ENCODE measurements at places on chromosomes 6 and 20.

- DNase-seq: no peak
Observed at GRCh38 chr6:2194643-2195042, 50.8 kb downstream of the GMDS start.

DNA sequence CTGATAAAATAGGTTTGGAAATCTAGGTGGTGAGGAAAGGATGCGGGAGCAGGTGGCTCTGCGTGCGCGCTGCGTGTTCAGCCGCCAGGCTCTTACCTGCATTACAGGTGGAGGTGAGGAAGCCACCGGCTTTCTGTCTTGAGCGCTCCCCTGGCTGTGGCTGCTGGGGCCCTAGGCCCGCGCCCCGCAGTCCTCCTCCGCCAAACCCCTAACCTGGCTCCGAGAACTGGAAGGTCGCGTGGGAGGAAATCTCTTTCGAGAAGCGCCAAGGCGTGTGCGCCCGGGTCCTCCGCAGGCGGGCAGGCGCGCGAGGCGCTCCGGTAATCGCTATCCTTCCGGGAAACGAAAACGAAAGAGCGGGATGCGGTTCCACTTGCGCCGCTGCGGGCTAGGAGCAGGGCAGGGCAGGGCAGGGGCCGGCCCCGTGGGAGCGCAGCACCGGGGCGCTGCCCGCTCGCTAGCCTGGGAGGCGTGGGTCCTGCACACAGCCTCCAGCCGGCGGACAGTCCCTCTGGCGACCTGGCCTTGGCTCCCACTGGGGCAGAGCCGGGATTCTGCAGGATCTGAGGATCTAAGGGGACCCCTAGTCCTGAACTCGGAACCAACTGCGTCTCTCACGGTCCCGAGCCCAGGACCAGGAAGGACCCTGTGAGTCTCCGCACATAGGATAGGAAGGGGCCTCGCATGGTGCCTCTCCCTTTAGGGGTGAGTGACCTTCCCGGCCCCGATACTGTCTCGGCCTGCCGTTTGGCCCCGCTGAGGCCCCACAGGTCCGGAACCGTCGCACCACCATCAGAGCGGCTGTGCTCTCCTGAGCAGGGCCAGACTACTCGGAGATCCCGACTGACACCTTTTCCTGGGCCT is at the start of gene ETV7:
ETV7 (minus strand) TSS at position 230 of the 864 bp plus-strand sequence; CDS start at position 102, 128 bp downstream.
- peak; percentile 26 for DNase-seq

DNA sequence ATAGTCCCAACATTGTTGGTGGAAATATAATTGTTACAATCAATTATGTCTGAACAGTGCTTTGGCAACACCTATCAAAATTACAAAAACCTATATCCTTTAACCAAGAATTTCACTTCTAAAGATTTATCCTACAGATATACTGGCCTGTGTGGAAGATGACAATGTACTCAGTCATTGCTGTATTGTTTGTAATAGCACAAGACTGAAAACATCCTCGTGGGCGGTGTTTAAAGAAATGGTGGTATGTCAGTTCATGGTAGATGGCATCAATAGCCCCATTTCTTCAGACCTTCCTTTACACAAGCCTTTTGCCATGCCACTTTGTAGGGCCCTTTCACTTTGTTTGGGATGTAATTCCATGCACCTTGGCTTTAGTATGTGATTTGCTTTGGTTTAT is 9.8 kb upstream of the TPBG start:
- no peak for DNase-seq

GRCh38 chr20:59938221-59938620 is 1.9 kb downstream of the PPP1R3D start:
- DNase-seq: no peak

GRCh38 chr6:148999929-149000468 is 253.2 kb downstream of the UST start:
- DNase-seq: no peak

GRCh38 chr20:10216146-10216791 is 2.4 kb upstream of the SNAP25 start:
- DNase-seq: no peak

- no peak for DNase-seq
Observed at GRCh38 chr20:38272961-38273360, 12.4 kb upstream of the KIAA1755 start.

DNA sequence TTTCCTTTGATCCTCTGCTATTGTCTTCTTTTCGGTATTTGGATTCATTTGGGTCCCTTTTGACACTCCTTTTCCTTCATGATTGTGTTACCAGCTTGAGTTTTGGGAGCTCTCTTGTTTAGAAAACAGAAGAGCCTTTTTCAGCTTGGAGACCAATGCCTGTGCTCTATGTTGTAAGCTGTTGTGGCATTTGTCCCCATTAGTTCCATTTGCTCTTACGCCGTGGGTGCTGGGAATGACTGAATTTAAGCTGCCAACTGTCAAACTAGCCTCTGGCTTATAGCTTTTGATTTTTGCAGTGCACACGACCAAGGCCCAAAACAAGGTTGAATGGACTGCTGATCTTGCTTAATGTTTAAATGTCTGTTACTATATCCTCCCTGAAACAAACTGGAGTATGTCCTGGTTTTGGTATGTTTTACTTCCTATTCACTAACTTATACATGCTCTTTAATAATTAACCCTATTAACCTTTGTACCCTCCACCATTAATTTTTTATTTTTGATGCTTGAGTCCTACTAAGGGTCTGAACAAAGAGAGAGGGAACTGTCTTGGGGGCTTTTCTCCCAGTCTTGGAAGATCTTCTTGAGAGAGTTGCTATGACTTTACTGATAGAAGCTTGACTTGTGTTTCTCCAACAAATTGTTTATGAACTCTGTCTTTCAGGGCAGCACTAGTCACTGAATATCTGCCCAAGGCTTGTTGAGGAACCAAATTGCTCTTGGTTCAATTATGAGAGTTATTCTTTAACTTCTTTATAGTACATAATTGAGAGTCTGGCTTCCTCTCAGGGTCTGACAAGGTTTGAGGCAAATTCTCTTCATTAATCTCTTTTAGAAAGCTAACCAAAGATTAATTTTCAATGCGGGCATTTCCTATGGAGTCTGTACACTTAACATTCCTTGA is 100.3 kb upstream of the SIRPG start:
- DNase-seq: no peak

DNA sequence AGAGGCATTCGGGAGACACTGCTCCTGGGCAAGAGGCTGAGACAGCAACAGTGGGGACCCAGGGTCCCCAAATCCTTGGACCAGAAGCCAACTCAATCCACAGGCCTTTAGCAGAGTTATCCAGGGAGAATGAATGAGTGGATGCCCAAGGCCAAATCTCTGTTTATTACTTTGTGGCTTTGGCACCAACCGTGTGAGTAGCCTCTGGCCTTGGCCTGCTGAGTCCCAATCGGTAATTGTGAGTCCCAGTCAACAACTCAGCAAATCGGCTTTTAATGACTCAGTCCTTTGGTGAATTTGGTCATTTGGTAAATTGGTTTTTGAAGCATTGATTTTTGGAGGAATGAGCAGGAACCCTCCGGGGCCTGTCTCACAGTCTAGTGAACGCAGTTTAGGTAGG is 29.1 kb upstream of the ECI2 start:
- DNase-seq: no peak

- no peak for DNase-seq
Observed at GRCh38 chr6:105836889-105837288, 249.2 kb upstream of the PRDM1 start.

DNA sequence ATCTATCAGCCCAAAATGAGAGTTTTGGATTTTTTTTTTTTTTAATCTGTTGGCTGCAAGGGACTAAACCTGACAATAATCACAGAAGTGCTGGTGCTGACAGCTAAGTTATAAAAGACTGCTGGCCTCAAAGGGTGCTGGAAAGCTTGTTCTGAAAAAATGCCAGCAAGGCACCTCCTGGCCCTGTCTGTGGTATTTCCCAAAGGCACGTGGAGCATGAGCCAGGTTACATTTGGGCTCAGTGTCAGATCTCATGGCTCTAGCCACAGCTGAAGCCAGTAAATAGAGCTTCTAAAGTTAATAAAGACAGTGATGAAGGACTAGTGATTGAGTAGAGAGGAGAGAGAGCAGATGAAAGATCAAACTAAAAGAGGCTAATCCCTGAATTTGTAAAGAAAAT is 178.9 kb downstream of the FUT9 start:
- DNase-seq: no peak

GRCh38 chr6:130743175-130743574 is 84.0 kb upstream of the SMLR1 start:
- DNase-seq: no peak

DNA sequence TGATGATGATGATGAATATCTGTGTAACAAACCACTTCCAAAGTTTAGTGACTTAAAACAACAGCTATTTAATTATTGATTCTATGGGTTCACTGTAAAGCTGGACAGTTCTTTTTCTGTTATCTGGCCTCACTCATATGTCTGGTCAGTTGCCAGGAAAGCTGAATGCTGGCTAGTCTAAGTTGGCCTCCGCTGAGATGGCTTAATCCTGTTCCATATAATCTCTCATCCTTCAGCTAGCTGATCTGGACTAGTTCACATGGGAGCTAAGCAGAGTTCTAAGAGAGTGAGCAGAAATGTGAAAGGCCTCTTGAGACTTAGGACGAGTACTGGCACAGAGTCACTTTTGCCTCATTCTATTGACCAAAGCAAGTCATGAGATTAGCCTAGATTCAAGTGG is 334.7 kb upstream of the FLRT3 start:
- no peak for DNase-seq

GRCh38 chr20:54029176-54029575 is 41.2 kb downstream of the BCAS1 start:
- DNase-seq: no peak

GRCh38 chr20:39554341-39554740 is 592.2 kb downstream of the DHX35 start:
- no peak for DNase-seq

- DNase-seq: no peak
Observed at GRCh38 chr6:10316373-10316721, 98.5 kb downstream of the TFAP2A start.

- DNase-seq: no peak
Observed at GRCh38 chr6:41500561-41500960, 45.6 kb upstream of the FOXP4 start.

GRCh38 chr20:48586730-48587129 is 241.1 kb downstream of the PREX1 start:
- no peak for DNase-seq

DNA sequence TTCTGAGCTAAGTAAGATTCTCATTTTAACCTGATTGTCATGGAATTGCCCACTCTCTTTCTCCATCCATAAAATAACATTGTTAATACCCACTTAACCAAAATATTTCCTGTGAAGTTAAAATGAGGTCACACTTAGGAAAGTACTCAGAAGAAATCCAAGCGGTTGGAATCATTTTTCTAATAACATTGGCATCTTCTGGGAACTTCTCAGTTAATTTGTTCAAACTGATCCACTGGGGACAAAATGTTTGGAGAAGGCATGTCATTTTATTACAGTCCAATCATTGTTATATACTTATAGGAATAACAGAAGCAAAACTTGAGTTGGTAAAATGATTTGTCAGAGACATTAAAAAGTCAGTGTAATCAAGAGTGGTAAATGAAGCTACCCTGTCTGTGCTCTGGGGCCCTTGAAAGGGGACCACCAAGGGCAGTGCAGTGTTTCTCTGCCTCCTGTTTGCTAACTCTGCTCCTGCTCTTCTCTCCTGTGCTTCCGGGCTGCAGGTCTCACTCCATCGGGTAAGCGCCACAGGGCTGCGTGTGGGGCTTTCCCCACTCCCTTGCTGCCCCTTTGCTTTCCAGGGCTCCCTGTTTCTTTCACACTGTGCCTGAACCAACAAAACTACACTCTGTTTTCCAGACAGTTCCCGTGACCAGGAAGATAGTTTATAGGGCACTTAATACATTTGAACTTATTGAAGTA is 50.1 kb downstream of the HDDC2 start:
- no peak for DNase-seq

GRCh38 chr6:7588506-7588905 is 1.5 kb upstream of the SNRNP48 start:
- DNase-seq: no peak

- no peak for DNase-seq
Observed at GRCh38 chr20:13342469-13343242, 121.6 kb downstream of the ISM1 start.

DNA sequence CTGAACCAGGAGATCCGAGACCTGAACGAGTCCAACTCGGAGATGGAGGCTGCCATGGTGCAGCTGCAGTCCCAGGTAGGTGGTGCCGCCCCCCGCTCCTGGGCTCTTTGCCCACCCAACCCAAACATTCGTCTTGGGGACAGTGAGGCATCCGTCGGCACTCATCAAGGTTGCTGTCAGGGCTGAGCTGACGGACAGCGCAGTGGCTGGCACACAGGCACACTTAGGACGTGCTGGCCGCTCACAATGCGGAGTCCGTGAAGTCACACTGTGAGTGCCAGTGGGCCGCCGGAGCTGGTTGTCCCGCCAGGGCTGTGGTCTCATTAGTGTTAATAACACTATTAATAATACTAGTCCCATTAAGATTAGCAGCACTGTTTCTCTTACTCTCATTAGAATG is 18.2 kb upstream of the PCMTD2 start:
- no peak for DNase-seq

- no peak for DNase-seq
Observed at GRCh38 chr6:83303426-83303825, 110.3 kb downstream of the RWDD2A start.

DNA sequence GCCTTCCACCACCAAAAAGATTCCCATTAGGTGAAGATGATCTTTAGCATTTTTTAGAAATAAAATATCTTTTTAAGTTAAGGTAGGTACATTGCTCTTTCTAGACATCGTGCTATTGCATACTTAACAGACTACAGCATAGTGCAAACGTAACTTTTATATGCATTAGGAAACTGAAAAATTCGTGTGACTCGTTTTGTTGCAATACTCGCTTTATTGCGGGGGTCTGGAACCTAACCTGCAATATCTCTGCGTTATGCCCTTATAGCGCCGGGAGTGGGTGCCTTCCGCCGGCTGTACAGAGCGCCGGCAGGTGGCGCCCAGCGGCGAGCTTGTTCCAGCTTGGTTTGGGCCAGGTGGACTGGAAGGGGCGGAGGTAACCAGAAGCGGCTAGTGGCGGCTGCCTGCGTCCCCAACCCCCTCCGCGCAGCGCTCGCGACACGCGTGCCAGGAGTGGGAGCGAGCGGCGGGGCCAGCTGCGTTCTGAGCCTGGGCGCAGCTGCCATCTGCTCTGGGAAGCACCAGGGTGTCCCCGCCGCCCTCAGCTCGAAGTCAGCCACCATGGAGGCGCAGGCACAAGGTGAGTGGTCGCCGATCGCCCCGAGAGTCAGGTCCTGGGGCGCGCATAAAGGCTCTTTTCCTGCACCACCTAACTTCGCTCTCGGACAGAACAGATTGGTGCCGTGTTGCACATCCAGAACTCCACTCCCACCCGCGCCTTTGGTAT is at the start of gene TPD52L1:
TPD52L1 (plus strand) TSS at position 383 of the 727 bp plus-strand sequence; CDS start at position 562, 179 bp downstream.
- DNase-seq: peak; percentile 38

All from stimulated activated CD8-positive, alpha-beta memory T cell treated with anti-CD3 and anti-CD28 coated beads, Interleukin-15, amount 100 ng/mL, for 48 hours (primary cell).